Activated CD4-positive, alpha-beta memory T cell treated with anti-CD3 and anti-CD28 coated beads, Interleukin-2, amount 10 ng/mL, durations not matched to agents 7 days and 5 days (primary cell): ENCODE measurements at places on chromosomes 2 and 18.

DNA sequence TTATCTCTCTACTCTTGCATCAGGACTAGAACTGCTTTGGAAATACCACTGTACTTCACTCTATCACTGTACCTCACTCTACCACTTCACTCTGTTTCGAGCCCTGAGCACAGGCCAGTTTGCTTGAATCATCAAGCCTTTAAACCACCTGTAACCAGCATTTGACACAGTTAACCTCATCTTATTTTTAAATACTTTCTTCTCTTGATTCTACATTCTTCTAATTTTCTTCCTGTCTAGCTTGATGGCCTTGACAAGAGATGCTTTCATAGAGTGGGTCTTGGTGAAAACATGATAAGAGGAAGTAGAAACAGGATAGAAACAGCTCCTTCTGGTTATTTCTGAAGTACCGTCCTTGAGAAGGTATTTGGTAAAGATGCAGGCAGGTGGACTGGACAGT is 78.1 kb downstream of the SPIRE1 start:
- DNase-seq: no peak

DNA sequence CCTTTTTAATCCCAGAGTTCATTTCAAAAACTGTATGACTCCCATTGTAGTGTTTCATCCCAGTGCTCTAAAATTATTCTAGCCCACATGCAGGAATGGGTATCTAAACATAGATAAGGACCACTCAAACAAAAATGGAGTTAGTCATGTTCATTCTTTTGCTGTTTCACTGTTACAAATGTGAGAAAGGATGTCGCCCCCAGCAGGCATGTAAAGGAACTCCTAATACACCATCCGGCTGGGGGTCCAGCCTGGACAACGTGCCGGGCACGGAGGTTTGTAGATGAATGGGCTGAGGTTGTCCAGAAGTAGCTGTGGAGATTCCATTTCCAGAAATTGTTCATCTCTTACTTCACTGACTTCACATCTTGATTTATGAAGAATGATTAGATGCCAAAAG is 101.9 kb upstream of the RAB12 start:
- peak; percentile 4 for DNase-seq

GRCh38 chr2:223877721-223878410 is 40.5 kb upstream of the AP1S3 start:
- DNase-seq: no peak

DNA sequence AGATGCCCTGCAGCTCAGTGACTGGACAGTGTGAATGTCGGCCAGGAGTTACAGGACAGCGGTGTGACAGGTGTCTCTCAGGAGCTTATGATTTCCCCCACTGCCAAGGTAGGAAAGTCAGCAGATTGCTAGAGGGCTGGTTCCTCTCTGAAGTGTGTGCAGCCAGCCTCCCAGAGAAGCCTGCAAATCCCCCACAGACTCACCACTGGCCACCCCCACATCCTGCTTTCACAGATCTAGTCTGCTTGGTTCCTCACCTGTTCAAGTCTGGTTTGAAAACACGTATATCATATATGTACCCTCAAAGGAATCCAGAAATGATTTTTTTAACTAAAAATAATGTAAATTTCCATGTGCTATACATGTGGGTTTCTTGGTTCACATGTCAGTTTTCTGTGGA is 121.1 kb downstream of the LAMA3 start:
- DNase-seq: peak; percentile 50

DNA sequence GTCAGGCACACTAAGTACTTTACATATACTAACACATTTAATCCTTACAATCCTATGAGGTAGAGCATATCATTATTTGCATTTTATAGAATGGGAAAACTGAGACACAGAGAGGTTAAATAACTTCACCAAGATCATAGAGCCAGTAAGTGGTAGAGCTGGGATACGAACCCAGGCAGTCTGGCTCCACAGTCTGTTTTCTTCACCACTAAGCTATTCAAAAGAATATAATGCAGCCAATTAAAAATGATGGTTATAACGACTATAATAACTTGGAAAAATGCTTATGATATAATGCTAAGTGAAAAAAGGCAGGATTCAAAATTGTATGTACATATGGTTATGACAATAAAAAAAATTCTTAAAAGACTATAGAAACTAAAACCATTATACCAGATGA is 7.3 kb downstream of the THOC1 start:
- DNase-seq: no peak

GRCh38 chr2:10765914-10766313 is 44.5 kb downstream of the ATP6V1C2 start:
- no peak for DNase-seq

DNA sequence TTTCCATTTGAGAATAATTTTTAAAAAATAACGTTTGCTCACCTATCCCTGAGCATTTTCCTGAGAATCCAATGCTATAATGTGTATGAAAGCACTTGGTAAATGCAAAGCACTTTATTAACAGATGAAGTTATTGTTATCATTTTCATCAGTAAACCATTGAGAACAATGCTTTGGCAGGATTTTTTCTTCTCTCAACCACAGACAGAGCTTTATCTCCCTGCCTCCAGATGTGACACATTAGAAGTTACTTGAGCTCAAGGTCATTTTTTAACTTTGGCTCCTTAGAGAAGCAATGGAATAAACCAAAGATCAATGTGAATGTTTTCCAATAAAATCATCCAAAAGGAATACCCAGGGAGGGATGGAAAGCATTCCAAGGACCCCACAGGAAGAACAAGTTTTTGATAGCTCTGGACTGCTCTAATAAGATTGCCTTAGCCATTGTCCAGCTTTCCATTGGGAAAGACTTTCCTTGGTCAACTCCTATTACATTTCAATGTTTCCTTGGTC is 118.9 kb upstream of the NT5C1B start:
- no peak for DNase-seq

DNA sequence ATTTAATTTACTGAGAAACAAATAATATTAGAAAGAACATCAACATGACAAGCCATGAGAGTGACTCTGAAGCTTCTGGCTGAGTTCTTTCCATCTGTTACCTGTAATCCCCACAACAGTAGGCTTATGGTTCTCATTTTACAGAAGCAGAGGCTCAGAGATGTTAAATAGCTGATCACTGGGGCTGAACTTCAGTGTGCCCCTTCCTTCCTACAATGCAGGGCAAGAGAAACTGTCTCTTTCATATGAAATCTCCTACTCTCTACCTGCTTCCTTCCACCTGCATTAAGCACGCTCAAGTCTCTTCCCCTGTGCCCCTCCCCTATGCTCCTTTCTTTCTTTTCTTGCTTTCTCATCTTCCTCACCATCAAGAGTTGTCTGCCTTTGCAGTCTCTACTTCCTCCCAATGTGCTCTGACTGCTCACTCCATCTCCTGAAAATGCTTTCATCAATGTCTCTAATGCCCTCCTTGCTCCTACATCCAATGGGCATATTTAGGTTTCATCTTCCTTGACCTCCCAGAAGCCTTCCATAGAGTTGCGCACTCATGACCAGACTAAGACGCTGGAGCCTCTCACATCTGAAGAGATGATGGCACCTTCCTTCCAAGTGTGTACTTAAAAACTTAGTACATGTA is 23.7 kb downstream of the APOB start:
- no peak for DNase-seq

DNA sequence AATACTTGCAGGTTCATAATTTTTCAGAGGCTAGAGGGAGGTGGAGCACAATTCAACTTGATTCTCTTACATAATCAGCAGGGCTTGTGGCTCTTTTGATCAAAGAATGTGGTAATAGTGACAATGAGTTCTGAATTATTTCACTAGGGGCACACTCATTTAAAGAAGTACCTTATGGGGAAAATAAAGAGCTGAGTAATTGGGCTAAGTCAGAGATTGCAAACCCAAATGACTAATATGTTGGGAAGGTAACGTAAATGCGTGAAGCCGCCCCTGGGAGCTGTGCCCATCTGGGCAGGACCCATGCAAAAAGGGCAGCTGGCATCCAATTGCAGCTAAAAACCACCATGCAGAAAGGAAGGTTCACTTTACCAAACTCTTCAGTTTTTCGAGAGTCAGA is 35.3 kb downstream of the NCKAP5 start:
- no peak for DNase-seq

DNA sequence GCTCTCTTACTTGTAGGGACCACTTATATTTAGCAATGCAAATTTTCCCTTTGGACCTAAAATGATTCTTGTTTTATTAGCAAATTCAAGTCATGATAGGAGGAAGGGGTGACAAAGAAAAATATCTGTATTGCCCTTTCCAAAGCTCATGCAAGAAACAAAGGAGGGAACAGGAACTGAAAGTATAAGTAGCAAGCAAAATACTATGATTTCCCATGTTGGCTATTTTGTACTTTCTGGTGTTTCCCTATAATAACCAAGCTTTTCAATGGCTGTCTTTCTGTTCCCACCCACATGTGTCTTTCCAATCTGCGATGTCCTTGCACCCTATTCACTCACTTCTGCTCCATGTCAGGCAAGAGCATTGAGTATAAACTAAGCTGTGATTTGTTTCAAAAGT is 279.7 kb downstream of the RNF144A start:
- DNase-seq: no peak

- DNase-seq: no peak
These were observed 119.8 kb downstream of the LRATD1 start for GRCh38 chr2:14752295-14752694.

GRCh38 chr2:137910641-137911040 is 53.6 kb upstream of the HNMT start:
- no peak for DNase-seq

- no peak for DNase-seq
These were observed 54.3 kb downstream of the INPP5D start for GRCh38 chr2:233114421-233114861.

DNA sequence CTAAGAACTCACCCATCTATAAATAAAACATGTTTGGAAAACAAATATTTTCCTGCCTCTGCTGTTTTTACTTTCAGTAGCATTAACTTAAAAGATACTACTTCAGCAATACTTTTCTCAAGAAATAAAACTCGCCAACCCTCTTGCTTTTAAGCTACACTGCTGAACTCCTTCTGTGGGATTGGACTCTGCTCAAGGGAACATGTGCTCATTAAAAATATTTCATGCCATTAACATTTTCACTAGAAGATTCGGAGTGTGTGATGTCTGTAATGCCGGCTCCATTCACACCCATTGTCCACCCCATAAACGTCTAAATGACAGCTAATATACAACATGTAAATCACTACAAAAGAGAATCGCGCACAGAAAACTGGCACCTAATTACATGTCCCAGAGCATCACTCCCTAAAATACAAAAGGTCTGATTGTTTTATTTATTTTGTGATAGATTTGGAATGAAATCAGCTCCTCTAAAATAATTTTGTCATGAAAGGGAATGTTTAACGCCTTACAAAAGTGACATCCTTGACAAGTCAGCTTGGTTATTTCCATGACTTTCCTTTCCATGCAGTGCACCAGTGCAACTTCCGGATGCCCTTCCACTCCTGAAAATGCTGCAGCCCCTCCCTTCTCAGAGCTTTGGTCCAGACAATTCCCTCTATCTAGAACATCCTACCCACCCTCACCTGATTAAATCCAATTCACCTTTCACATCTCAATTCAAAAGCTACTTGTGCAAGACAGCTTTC is 73.1 kb downstream of the ANKRD44 start:
- no peak for DNase-seq

DNA sequence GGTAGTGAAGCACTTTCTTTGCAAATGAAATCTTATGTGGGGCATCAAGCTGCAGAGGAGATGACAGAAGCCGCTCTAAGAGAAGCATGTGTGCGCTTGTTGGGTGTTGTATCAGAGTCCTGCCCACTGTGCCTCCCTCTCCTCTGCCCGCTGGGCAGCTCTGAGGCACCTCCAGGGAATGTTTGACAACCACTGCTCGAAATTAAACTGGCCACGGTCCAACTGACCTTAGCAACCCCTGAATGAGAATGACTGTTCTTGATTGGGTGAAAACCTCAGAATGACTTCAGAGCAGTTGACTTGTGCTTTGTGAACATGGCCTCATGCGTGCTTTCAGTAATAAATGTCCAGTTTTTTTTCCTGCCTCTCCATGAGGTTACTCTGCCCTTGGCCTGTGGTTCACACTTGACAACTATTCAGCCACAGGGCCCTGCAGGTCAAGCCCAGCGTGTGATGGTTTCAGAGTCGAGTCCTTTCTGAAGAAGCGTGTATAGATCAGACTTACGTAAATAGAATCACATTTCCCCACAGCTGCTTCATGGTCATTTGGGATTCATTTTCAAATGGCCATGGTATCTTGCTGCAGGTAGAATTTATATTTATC is 94.9 kb downstream of the SLC4A3 start:
- no peak for DNase-seq

GRCh38 chr2:10514743-10515142 is 66.6 kb upstream of the ODC1 start:
- no peak for DNase-seq

GRCh38 chr2:203631068-203631757 is 75.2 kb upstream of the CD28 start:
- no peak for DNase-seq

DNA sequence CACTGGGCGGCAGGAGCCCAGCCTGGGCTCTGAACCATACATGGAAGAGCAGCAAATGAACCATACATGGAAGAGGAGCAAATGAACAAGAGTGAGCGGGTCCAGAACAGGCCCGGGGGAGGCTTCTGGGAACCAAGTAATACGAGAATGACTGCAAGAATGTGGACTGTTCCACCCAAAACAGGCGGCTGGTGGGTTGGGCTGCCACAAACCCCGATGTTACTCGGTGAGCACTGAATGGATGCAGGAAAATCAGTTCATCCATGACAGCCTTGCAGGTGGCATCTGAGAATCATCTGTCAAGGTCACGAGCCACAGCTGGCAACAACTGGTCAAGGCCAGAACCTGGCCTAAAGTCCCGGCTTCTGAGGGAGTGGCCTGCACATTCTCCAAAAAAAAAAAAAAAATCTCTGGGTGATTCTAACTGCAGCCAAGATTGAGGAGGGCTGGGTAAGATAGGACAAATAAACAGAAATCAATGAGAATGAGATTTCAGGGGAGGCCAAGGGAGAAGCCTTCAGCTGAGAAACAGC is 106.1 kb downstream of the ZNF516 start:
- no peak for DNase-seq

- DNase-seq: no peak
These were observed 57.1 kb upstream of the RALBP1 start for GRCh38 chr18:9418047-9418690.

- no peak for DNase-seq
These were observed 312.2 kb upstream of the EPAS1 start for GRCh38 chr2:45984896-45985473.

- DNase-seq: no peak
These were observed 29.9 kb downstream of the ROCK2 start for GRCh38 chr2:11314487-11314886.

- no peak for DNase-seq
These were observed 1415.8 kb upstream of the CELF4 start for GRCh38 chr18:38981389-38981788.

- no peak for DNase-seq
These were observed 126.1 kb downstream of the CTNNA2 start for GRCh38 chr2:79638954-79639353.

GRCh38 chr2:58163913-58164312 is 77.2 kb downstream of the FANCL start:
- no peak for DNase-seq

DNA sequence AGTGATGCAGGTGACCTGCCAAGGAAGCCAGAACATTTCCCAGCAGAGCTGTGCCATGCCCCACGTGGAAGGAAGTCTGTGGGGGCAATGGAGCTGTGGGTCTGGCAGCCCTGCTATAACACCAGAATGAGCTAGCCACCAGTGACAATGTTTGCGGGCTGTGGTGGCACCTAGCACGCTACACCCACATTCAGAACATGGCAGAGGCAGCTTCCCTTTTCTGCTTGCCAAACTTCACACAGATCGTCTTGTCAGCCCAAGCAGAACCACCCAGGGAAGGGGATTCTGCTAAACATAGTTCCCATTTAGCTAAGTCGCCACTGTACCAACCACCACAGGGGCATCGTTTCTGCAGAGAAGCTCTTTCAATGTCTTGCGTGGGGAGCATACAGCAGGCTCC is 27.0 kb upstream of the CCDC93 start:
- no peak for DNase-seq
